Lower leg skin (tissue), 4 donors: ENCODE measurements at places on chromosomes 4 and X.

DNA sequence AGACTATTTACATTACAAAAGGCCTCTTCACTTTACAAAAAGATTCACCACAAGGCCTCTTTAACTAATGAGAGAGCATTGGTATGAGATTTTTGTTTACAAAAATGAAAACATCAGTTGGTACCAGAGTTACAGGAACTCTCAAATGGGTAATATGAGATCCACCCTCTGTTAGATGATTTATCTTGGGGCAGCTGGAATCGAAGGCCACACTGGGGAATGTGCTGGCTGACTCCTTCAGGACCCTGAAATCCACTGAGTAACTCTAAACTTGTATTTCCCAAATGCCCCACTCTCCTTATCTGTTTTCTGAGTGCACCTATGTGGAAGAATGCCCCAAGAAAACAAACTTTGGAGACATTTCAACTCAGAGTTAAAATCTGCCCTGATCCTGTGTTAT, 232.9 kb upstream of the F9 start:
- no peak for DNase-seq

DNA sequence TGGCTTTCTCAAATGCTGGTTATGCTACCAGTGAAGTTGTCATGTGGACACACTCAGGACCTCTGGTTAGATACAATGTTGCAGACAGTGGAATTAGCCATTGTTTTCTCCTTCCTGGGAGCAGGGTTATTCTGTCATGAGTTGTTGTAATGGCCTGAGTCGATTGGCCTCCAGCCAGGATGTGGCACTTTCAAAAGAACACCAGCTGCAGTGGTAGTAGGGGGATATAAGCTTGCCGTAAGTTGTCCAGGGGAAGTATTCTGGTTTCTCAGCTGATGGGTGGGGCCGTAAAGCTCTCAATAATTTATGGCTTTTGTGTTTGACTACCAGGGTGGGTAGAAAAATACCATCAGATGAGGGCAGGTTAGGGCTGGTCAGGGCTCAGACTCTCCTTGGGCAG, 697.5 kb upstream of the GNPDA2 start:
- DNase-seq: no peak

- no peak for DNase-seq
These were observed 55.1 kb downstream of the NAF1 start for GRCh38 chr4:163111588-163111987.

DNA sequence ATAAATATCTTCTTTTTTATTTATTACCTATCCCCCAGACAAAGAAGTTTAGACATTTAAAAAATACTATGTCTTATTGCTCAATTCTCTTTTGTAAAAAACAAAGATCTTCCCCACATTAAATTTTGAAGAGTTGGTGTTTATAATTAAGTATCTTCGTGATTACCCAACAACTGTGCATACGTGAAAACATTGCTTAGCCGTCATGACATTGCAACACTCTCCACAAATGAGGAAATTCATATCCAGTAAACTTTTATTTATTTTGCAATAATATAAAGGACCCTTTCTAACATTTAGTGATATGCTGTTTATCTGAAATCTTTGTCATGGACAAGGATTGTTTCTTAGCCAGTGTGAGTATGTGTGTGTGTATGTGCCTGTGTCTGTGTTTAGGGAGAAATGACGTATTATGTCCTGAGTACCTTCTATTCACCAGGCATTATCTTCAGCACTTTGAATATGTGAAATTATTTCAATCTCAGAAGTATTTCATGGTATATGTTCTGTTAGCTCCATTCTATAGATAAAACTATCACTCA, 26.1 kb upstream of the EREG start:
- no peak for DNase-seq

GRCh38 chrX:37818031-37818430, 29.3 kb downstream of the DYNLT3 start:
- DNase-seq: no peak

- peak; percentile 40 for DNase-seq
These were observed 350.0 kb downstream of the CAMK2D start for GRCh38 chr4:113411496-113411938.

- DNase-seq: no peak
These were observed 24.7 kb downstream of the CUL4B start for GRCh38 chrX:120536061-120536460.

- no peak for DNase-seq
These were observed 32.5 kb downstream of the AKAP4 start for GRCh38 chrX:50168241-50168687.

DNA sequence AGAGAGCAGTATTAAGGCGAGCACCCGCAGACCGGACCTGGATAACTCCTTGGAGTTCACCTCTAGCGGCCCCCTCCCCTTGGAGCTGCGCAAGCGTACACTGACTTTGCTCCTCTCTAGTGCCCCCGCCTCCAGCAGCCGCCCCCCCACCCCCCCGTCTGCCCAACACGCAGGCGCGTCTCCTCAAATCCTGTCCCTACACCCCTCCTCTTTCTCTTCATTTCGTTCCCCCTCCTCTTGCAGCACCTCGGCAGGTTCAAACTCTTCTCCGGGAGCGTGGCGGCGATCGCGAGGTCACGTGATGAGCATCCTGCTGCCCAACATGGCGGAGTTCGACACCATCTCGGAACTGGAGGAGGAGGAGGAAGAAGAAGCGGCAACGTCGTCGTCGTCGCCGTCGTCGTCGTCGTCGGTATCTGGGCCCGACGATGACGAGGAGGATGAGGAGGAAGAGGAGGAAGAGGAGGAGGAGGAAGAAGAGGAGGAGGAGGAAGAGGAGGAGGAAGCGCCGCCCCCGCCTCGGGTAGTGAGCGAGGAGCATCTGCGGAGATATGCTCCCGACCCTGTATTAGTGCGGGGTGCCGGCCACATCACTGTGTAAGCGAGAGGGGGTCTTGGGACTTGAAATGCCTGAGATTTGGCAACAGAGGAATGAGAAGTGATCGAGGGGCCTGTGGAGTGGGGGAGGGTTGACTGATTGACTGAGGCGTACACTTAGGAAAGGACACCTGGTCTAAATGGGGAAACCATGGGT, at the start of gene CHIC1:
Gene CHIC1 (plus strand): TSS at position 214 of the 754 bp plus-strand sequence. CDS start 88 bp downstream, at position 302.
- DNase-seq: peak; percentile 33

GRCh38 chr4:129278868-129279267, 182.9 kb downstream of the C4orf33 start:
- no peak for DNase-seq
